EH (cell line): ENCODE measurements at places on chromosomes 7 and 10.

DNA sequence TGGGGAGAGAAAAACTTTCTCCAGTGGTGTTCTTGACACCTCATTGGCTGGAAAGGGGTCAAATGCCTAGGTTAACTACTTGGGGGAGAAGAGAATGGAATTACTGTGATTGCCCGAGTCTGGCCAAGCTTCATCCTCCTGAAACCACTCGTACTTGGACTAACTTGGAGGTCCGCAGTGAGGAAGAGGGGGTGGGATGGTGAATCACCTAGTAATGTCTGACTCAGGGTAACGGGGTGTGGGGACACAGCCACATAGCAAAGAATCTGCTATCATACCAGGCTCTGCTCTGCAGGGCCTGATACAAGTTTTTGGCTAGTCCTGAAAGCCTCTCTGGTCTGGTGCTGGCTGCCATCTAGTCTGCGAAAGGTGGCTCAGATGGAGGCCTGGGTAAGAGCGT lies 190.9 kb downstream of the RPS24 start:
- DNase-seq: peak; percentile 83

- DNase-seq: peak; percentile 54
Observed at GRCh38 chr7:9488555-9488954, 1055.1 kb downstream of the NXPH1 start.

- DNase-seq: peak; percentile 39
Observed at GRCh38 chr10:18044976-18045720, 93.4 kb downstream of the SLC39A12 start.

DNA sequence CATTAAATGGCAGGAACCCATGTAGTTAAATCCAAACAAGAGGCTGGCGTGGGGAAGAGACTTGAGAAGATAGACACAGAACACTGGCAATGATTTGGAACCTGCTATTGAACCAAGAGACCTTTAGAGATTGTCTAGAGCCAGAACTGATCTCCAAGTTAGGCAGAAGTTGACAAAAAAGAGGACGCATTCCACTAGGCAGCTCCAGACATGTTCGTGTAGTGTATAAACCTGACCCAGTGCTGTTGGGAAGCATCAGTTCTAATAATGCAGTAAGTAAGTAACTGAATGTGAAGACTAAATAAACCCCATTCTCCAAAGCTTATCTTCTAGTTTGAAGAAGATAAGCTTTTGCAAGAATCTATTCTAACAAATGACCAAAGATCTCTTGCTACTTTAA lies 50.8 kb downstream of the AP3M1 start:
- DNase-seq: no peak

DNA sequence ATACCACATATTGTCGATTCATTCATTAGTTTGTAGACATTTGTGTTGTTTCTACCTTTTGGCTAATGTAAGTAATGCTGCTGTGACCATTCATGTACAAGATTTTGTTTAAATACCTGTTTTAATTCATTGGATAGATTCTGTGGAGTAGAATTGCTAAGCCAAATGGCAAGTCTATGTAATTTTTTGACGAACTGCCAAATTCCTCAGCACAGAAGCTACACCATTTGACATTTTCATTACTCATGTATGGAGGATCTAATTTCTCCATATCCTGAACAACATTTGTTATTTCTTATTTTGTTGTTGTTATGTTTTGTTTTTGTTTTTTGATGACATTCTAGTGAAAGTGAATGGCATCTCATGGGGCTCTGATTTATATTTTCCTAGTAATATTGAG lies 1351.3 kb upstream of the SORCS1 start:
- no peak for DNase-seq
